ENCODE measurements at places on chromosomes 3 and 15.

DNA sequence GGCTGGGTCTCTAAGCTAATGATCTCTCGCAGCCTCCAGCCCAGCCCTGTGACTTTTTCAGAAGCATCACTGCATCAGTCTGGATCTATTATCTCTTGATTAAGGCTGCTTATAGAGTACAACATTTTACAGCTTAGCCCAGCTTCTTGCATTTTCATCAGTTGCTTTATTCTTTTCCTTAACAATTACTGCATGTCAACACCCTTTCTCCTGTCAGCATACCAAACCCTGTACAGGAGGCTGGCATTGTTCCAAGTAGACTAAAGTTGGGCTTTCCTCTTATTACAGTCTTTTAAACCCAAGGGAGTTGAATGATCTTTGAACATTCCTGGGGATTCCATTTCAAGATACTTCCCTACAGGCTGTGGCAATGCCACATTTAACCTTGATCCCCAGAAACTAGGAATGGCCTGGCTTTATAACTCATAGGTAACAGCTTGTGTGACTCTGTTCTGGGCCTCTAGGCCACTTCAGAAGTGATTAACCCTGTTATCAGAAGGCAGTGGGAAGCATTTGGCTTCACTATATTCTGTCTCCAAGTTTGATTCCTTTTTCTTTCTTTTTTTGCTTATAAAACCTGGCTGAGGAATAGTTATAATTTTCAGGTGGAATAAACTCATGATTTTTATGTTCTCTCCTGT is 182.9 kb downstream of the KCNMB2 start:
- DNase-seq: no peak

DNA sequence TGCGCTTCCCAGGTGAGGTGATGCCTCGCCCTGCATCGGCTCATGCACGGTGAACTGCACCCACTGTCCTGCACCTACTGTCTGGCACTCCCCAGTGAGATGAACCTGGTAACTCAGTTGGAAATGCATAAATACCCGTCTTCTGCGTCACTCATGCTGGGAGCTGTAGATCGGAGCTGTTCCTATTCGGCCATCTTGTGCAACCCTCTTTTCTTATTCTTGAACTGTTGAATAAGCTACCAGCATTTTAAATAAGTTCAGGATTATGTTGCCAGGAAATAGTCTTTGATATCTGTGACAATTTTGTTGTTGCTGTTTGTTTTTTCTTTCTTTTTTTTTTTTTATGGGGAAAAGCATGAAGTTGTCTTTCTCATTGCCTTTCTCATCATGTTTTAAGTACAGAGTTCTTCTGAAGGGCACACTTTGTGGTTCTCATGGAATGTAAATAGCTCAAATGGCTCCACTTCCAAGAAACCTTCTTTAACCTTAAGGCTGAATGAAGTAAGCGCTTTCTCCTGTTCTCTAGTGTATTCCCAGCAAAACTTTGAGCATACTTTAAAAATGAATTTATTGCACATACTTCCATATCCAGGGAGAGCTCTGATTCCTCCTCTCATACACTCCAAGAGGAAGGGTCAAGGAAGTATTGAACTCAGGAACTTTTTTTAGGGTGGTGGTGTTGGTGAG is 468.0 kb upstream of the TBL1XR1 start:
- no peak for DNase-seq

- no peak for DNase-seq
Observed at GRCh38 chr3:190517687-190518086, 3.8 kb downstream of the IL1RAP start.

DNA sequence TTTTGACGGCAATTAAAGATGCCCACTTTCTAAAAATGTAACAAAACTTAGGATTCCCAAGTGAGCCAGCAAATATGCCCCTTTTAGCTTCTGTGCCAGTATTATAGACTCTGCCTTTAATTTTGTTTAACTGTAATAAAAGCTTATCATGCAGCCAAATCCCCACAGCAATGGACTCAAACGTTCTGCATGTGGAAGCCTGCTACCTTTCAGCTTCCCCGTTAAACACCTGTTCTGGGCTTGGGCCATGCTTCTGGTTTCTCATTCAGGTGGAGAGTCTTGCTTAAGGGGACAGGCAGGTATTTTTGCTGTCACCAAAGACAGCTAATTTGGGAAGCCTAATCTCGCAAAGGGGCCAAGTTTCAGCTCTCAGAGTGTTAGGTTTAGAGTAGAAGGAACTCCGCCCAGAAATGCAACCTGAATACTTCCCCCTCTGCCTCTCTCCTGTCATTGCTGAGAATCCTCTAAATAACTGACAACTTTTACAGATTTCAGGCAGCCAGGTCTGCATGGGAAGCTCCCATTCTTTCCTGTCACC is 399.4 kb upstream of the ATP11B start:
- no peak for DNase-seq

- DNase-seq: no peak
Observed at GRCh38 chr3:130242850-130243569, 102.5 kb upstream of the COL6A5 start.

DNA sequence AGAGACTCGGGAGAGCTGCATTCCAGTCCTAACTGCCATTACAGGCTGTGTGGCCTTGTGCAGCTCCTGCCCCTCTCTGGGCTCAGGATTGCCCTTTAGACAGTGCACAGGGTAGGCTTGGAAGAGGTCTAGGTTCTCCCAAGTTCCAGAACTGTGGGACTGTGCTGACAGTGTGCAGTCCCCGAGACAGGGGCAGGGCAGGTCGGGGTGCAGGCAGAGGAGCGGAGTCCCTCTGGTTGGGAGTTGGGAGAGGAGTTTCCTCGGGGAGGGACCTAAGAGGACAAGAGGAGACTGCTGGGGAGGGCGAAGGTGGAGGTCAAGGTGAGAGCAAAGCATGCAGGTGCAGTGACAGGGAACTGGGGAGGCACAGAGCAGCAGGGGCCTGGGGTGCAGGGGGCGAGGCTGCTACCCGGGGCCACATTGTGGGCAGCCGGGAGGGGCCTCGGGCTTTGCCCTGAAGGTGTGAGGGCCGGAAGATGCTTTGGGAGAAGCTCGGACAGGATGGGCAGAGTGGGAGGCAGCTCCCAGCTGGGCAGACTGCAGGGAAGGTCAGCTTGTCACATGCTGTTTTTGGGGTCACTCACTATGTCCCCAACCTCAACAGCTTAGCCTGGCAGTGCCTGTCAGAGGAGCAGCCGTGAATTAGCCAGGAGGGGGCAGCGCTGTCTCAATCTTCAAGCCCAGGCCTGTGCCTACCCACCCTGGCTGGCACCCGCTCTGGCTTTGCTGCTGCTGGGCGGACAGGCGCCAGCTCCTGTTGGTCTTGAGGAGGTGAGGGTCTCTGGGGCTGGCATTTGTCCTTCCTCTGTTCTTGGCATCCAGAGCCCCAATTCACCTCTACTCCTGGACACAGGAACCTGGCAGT is 15.4 kb upstream of the CSPG4 start:
- peak; percentile 38 for DNase-seq

- DNase-seq: no peak
Observed at GRCh38 chr3:172065527-172065926, 26.1 kb downstream of the FNDC3B start.

DNA sequence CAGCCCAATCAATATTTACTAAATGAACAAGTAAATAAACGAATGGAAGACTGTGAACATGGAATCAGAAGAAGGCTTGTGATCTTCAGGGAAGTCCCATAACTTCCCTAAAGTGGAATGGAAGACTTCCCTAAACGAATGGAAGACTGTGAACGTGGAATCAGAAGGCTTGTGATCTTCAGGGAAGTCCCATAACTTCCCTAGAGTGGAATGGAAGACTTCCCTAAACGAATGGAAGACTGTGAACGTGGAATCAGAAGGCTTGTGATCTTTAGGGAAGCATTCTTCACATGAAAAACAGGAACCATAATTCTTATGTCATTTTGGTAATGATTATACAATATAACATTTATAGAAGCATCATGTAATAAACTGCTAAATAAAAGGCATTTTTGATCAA is 38.8 kb downstream of the EOGT start:
- DNase-seq: no peak
